Stimulated activated CD8-positive, alpha-beta memory T cell treated with anti-CD3 and anti-CD28 coated beads, Interleukin-7, amount 100 ng/mL, for 24 hours (primary cell): ENCODE measurements at places on chromosomes 3 and 15.

DNA sequence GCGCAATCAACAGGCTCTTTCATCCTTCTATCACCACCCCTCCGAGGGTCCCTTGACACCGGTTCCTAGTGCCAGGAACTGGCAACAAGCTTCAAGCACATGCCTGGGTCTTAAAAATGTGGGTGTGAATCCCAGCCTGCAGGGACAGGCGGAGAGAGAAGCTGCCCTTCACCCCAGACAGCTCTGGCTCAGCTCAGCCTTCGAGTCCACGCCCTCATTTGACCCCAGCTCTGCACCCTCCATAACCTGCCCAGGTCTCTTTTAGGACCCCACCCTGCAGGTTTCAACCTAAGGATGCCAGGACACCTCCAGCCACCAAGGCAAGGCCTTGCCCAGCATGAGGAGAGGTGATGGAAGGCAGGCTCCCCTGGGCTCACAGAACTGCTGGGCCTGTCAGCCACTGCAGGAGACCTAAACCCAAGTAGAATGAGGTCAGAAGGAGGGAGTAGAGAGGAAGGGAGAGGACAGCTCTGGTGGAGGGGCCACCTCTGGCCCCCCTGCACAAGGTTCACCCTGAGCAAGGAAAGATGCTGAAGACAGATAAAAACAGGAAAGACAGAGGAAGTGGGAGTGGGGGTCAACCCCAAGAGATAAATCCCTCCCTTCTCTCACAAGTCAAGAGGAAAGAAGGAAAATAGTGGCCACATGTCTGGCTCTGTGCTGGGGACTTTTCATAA, 2.6 kb upstream of the LOXL1 start:
- no peak for DNase-seq

DNA sequence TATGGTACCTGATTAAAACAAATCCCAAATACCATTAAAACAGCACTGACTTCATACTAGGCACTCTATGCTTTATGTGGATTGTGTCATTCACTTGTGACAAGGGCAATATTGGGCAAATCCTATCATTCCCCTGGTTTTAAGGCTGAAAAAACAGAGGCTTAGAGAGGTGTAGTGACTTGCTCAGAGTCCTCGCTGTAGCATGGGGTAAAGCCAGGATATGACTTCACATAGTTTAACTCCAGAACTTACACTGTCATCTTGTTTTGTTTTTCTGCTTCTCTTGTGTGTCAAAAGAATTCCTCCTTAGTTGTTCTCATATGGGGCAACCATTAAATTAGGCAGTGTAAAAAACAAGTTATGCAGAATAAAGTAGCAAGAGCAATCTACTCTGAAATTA, 40.3 kb upstream of the ICE2 start:
- DNase-seq: no peak

DNA sequence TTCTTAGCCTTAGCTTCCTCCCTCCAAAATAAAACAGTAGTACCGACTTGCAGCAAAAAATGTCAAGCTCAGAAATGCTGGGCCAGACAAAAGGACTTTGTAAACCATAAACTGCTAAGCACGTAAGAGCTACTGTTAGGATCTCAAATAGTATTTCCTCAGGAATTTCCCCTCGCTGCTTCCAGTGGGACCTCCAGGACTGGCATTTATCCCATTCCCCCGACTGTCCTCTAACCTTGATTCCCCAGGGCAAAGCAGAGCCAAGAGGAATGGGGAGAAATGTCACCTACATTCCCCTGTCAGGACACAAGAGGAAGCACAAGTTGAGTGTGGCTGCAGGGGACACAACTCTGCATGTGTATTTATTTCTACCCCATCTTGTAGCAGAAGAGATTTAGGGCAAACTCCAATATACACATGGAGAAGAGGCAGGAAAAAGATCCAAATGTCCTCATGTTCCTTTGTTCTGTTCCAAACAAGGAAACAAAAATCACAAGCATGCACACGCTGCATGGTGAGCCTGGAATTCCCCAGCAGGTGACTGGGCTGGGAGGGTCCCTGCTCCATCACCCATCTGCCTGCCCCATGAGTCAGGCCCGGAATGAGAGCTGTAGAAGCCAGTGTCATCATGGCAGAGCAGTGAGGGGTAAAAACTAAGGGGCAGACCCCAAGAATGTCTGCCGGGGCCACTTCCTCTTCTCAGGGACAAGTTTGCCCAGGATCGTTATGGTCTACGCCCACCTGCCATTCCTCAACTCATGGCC, 4.2 kb downstream of the STOML1 start:
- DNase-seq: no peak

- no peak for DNase-seq
These were observed 7.9 kb downstream of the PLAAT1 start for GRCh38 chr3:193248848-193249468.

DNA sequence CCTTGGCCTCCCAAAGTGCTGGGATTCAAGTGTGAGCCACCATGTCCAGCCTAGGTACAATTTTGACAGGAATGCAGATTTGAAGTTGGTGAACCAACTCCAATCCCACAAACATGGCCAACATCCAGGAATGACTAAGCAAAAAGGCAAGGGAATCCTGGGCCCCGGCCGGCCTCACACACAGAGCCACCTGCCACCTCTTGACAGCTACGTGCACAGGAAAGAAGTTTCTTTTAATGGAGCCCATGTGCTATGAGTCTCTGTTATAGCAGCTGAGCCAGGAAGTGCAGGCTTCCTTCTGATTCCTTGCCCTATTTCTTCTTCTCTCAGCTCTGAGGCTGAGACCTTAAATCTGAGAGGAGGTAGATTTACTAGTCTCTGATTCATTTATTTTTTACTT, 8.8 kb downstream of the TMEM40 start:
- DNase-seq: no peak
